Activated naive CD4-positive, alpha-beta T cell (primary cell): ENCODE measurements at places on chromosomes 3 and 15.

DNA sequence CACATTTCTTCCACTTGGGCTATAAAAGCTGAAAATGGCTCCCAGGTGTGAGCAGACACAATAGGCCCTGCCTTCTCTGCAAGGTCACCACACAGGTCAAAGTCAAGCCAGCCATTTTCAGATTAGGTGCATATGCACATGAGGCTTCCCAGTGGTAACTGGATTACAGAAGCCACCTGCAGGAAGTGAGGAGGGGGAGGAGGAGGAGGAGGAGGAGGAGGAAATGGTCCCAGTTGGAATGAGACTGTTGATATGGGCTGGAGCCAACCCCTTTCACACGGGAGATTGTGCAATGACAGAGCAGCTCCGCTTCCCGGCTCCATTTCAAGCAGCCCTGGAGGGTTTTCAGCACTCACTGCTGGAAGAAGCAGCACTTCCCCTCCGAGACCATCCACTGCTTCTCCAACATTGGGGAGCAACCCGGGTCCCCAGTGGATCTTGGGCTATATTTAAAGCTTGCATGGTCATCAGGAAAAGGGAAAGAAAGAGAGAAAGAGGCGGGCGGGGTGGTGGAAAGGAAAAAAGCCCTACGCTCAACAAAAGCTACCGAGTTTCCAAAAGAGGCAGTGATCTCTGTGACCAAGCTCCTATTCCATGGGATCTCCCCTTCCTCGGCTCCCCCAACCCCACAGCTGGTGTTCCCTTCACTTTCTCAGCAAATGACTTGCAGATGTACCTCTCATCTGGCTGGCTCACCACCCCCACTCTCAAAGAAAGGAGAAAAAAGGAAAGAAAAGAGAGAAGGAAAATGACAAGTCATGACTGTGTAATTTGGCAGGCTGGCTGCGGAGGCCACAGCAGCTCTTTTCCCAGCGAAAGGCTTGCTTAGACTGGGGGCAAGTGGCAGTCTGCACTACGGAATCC is 58.3 kb downstream of the LRIG1 start:
- DNase-seq: no peak

DNA sequence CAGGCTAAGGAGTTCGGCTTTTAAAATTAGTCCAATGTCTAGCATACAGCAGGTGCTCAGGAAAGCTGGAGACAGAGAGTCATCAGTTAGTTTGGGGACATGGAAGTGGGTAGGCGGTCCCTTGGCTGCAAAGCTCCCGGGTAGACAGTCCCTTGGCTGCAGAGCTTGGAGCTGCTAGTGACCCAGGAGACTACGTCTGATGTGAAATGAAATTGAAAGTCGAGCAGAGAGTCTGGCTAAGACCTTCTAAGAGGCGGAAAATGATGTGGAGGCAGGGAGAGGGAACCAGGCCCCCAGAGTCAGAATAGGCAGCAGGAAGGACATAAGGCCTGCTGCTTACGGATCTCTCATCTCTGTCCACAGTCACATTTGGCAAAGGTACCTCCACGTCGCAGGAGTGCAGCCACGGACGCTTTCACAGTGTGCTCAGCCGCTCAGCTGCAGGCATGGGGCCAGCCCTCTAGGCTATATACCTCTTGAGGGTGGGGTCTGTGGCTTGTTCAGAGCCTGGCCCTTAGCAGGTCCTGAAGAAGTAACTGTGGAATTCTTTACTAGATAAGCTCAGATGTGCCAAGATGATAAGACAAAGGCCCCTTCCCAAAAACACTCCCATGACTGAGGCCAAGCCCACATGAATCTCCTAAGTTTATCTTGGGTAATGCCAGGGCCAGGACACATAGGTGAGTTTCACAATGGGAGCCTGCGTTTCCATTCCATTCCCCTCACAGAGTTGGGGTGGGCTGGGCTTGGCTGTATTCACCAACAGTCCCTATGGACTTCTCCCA is 131.7 kb downstream of the XXYLT1 start:
- DNase-seq: no peak

DNA sequence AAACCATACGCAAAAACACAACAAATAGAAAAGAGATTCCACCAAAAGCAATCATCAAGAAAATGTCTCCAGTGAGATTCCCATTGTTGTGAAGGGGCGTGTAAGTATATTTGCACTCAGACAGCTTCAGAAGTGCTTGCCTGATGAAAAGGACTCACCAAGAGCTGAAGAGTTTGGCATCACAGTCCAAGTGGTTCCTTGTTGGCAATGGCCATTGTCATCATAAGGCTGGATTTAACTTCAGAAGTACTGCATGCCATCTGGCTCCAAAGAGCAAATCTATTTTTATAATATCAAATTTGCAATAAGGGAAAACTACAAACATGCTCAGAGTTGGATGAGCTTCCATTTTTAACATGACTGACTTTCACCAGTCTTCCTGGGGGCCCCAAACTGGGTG is 505.3 kb upstream of the NR2F2 start:
- no peak for DNase-seq

DNA sequence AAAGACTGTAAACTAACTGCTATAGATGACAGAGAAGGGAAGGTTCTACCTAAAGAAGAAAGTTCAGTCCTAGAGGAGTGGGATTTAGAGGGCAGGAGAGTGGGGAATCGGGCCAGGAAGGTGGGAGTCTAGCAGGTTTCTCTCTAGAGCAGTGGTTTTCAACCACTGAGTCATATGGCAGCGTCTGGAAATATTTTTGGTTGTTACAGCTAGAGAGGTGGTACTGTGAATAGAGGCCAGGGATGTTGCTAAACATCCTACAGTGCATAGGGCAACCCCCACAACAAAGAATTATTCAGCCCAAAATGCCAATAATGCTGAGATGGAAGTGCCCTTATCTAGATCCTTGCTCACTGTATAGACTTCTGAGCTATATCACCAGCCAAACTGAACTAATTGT is 28.7 kb downstream of the ATP1B3 start:
- no peak for DNase-seq

DNA sequence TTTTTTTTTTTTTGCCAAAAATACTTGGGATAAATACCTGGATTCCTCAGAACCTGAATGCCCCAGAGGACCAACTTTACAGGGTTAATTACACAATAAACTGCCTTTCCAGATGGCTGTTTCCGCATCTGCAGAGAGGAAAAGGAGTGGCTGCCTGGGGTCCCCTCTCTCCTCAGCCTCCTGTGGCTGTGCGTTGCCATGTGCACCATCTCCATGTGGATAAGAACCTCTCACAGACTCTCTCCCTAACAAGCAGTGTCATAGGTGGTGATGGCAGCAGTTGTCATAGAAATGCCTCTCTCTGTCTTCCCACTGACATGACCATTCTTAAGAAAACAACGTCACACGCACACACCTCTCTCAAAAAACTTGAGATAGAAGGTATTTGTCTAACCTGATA is 179.4 kb downstream of the RPLP1 start:
- DNase-seq: no peak

- no peak for DNase-seq
These were observed 11.1 kb upstream of the PLAAT1 start for GRCh38 chr3:193229851-193230420.
